SK-N-MC (cell line): ENCODE measurements at places on chromosomes 7 and 10.

DNA sequence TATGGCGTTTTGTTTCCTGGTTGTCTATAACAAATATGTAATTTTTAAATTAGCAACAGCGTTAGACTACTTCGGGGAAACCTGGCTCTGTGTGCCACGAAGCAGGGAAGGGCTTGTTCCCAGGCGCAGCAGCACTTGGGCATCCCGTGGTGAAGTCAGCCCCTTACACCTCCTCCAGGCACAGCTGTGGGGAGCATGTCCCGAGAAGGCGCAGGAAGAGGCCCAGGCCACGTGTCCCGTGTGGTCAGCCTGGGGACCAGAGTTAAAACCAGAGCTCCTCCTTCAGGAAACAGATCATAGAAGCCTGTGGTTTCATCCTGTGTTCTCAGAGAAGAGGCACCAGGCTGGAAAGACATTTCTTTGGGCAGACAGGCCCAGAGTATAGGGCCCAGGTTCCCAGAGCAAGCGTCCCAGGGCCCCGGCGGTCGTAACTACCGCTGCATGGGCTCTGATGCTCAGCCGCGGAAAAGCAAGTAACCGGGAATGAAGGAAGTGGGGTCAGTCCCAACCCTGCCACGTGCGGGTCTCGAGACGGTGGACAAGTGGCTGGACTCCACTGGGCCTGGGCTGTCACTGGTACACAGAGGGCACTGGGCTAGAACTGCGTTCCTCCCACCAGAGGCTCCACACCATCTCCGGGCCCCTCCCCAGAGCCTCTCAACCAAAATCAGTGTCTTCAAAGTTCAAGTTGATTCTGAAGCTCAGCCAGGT, 7.1 kb downstream of the NUDT1 start:
- DNase-seq = no peak

DNA sequence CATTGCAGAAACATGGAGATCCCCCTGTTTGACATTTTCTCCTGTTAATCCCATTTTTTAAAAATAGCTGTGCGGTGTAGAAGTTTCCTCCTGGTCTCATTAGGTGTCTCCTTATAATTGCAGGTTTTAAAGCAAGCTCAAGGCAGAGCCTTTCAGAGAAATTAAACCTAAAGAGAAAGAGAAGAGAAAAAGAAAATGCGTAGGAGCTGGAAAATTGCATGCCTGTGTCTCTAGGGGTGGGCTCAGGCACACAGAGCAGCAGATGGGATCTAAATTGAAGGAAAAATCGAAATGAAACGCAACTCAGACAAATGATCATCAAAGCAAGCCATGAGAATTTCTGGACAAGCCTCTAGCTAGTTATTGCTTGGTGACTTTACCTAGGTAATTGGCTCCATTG, 40.1 kb downstream of the GPR26 start:
- DNase-seq = no peak

DNA sequence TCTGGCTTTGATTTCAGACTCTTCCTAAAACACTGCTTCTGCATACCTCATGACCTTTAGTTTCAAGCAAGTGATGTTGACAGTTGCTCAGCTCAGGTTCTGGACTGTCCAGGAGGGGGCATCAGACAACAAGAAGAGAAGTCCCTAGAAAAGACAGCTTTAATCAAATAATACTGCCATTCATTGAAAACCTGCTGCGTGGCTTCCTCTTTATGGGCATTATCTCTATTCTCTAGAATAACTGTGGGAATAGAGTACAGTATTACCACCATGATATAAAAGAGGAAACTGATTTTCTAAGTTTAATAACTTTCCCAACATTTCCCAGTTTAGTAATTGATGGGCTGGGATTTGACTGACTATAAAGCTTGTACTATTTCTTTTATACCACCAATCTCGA, 170.4 kb downstream of the SNX13 start:
- peak; percentile 28 for DNase-seq

DNA sequence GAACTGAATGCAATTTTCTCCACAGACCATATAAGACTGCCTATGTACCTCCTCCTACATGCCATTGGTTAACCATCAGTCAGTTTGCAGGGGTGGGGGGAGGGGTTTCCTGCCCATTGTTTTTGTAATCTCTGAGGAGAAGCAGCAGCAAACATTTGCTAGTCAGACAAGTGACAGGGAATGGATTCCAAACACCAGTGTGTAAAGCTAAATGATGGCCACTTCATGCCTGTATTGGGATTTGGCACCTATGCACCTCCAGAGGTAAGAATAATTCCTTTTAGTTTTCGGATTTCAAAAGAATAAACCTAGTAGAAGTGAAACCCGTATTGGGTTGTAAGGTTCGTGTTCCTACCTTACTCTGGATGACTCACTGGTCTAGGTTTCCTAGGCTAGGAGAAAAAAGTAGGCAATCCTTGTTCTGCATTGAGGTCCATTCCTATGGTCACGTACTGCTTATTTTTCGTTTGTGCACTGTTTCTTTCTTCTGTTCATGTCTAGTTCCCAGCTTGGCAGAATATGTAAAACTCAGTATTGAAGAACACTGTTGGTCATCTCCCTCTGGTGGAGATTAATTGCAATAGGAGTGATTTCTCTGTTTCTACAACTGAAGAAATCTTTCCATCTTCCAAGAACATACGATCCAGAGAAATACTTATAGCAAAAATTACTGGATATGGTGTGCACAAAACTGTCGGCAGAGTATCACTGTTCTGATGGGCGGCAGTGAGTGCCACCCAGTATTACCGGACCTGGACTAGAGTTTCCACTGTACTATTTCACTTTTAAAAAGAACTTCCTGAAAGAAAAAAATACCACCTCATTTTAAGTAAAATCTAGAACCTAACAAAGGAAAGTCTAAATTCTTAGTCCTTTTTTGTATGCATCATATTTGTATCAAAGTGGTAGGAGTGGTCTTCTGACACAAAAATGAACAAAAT, at the start of gene AKR1C3:
TSS of gene AKR1C3 (plus strand) at position 150 of the 941 bp plus-strand sequence. CDS start at position 181, 31 bp downstream.
- no peak for DNase-seq

- DNase-seq = no peak
These were observed 568.5 kb downstream of the PTPRN2 start for GRCh38 chr7:158018971-158019645.

DNA sequence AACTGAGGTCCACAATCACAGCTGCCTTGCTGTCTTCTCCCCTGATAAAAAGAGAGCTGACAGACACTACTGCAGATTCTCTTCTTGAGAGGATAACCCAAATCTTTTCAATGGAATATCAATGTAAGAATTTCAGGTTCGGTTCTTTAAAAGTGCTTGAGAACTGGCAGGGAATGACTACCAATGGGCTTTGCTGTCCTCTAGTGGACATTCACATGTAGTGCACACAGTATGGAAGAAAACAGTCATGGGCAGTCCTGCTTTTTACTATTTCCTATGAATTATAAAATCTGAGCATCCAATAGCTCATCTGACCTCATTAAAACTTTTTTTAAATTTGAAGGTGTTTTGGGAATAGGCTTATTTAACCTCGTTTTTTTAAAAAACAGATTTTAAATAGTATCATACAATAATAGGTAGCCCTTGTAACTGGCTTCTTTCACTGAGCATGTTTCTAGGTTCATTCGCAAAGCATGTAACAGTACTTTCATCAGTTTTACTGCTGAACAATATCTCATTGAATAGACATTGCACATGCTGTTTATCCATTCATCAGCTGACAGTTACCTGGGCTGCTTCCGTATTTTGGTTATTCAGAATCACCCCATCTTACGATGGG, 18.3 kb downstream of the FZD9 start:
- DNase-seq = peak; percentile 42

GRCh38 chr10:9636216-9636615, 1381.5 kb upstream of the CELF2 start:
- DNase-seq = no peak

GRCh38 chr7:113209449-113210203, 91.3 kb upstream of the SMIM30 start:
- no peak for DNase-seq

GRCh38 chr10:111007486-111007885, 69.3 kb upstream of the ADRA2A start:
- DNase-seq = no peak

GRCh38 chr7:157426463-157427301, 89.9 kb downstream of the DNAJB6 start:
- DNase-seq = no peak

GRCh38 chr10:100020142-100020885, 10.6 kb upstream of the DNMBP start:
- no peak for DNase-seq

DNA sequence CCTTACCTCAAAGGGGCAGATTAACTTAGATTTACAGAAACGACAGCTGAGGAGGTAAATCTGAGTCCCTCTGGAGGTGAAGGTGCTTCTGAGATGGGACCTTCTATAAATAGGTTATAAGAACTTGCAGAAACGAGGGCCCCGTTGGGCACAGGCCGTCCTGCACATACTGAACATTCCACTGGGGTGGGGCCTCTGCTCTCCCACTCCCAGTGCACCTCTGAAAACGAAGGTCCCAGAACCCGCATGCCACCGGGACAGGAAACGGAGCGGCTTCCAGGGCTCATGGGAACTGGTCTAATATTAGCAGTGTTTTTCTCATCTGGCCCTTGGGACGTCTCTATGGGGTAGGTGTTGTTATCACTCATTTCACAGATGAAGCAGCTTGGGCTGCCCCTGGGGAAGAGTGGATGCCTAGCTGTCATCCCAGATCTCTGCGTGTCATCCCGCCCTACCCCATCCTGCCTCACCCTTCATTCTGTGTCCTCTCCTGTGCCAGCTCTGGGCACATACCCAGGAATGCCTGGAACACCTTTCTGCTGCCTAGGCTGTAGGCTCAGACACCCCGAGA, 19.6 kb downstream of the C10orf62 start:
- no peak for DNase-seq

DNA sequence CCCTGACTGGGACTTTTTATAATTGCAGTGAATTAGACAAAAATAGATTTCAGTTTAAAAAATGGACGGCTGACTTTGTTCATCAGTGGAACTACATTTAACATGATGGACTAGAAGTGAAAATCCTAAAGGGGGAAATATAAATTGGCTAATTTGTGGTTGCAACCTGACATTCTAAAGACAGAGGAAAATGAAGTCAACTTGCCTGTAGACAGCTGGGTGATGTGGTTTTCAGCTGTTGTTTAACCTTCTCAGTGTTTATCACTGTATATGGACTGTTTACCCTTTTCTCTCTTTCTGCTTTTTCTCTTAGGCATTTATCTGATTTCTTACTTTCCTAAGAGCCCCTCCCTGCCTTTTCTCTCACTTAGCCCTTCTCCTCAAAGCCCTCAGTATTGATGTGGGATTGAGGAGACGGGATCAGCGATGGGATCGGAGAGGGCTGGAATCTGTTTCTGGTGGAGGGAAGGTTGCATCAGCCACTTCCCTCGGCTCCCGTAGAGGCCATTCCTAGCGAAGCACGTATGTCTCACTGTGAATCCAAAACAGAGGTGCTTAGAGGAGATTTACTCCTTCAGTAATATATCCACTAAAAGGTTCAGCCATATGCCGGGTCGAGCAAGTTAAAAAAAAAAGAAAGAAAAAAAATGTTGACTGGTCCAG, 109.0 kb upstream of the KLF6 start:
- no peak for DNase-seq

- DNase-seq = no peak
These were observed 1047.1 kb downstream of the NRG3 start for GRCh38 chr10:82922046-82922445.

DNA sequence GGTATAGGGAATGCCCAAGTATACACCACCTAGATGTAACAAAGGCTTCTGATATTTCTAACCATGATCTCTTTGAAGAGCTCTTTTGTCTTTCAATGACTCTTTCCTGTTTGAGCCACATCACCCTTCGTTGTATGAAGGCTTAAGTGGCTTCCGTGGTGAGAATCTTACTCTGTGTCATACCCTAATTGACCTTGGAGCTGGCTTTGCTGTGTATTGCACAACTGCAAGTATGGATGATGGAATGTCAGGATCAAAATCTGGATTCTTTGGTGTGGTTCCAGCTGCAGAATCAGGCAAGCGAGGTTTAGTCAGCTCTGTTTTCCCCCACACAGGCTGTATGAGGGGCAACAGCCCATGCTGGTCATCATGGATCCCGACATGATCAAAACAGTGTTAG, 16.0 kb downstream of the CYP3A43 start:
- DNase-seq = no peak

- DNase-seq = peak; percentile 86
These were observed 17.9 kb upstream of the AGK start for GRCh38 chr7:141533149-141533949.
